ENCODE measurements at places on chromosomes 13 and 19.

DNA sequence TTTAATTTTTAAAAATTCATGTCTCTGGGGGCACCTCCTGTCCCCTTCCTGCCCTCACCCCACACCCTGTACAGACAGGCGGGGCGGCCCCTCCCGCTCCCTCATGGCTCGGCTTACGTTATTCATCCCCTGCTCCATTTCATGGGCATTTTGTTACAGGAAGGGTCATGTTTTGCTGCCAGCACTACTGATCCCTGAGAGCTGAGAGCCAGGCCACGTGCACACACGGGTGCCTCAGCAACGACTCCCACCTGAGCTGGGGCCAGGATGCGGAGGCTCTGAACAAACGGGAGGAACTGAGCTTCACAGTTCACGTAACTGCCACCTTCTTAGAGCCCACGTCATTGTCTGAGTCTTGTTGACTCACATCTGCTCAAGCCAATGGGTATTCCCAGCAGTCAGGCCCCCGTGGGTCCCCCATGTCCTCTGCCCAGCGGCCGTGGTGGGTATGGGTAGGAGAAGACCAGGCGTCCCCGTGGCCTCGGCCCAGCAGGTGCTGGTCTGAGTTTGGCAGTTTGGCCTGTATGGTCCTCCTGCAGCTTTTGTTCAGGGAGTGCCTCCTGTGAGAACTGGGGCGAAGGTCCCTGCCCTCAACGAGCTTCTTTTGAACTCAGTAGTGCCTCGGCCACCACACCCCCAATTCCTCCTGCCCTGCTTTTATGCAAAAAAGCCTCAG, 16.4 kb upstream of the TMEM255B start:
- no peak for DNase-seq

- no peak for DNase-seq
Measured at GRCh38 chr19:11418549-11419506, at the start of gene RGL3. Gene RGL3, minus strand, starts transcription at chr19:11419314. Its CDS starts 36 bp downstream, at chr19:11419278.

DNA sequence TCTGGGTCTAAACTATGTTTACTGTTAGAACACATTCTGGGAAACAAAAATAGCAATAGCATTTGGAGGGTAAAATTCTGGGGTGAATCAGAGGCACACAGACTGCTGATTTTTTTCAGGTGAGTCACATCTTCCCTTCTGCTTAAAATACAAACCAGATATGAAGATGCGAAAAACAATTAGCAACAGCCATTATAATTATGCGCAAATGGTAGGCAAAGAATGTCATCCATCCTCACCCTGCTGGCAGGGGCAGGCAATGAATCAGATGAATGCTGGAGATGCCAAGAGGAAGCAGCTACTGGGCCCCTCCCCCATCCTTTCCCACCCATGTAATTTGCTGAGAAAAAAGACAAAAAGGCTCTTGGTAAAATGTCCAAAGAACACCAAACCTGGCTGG, 282.9 kb downstream of the KLF5 start:
- no peak for DNase-seq

GRCh38 chr19:13493516-13494310, 12.6 kb downstream of the CACNA1A start:
- no peak for DNase-seq

GRCh38 chr19:42658076-42658475, 63.4 kb upstream of the CEACAM8 start:
- no peak for DNase-seq

- DNase-seq: no peak
Measured at GRCh38 chr19:9835507-9835949, 410 bp downstream of the PIN1 start.

- no peak for DNase-seq
Measured at GRCh38 chr19:54319892-54320670, 7.1 kb upstream of the LILRA5 start.

- peak; percentile 41 for DNase-seq
Measured at GRCh38 chr13:112968380-112968909, 569 bp upstream of the MCF2L start.

DNA sequence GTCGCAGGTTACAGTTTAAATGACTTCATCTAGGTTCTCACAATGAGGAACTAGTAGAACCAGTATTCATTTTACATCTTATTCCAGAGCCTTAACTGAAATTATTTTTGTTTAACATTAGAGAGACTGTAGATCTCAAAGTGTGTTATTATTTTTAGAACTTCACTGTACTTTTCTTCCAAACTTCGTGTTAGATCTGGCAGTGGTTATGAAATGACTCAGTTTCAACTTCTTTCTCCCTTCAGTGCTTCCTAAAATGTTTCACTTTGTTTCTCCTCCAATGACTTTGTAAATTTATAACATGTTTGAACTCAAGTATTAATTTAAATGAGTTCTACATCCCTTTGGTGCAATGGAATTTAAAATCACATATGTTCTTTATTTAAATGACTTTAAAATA, 139.3 kb downstream of the PCDH9 start:
- DNase-seq: no peak

DNA sequence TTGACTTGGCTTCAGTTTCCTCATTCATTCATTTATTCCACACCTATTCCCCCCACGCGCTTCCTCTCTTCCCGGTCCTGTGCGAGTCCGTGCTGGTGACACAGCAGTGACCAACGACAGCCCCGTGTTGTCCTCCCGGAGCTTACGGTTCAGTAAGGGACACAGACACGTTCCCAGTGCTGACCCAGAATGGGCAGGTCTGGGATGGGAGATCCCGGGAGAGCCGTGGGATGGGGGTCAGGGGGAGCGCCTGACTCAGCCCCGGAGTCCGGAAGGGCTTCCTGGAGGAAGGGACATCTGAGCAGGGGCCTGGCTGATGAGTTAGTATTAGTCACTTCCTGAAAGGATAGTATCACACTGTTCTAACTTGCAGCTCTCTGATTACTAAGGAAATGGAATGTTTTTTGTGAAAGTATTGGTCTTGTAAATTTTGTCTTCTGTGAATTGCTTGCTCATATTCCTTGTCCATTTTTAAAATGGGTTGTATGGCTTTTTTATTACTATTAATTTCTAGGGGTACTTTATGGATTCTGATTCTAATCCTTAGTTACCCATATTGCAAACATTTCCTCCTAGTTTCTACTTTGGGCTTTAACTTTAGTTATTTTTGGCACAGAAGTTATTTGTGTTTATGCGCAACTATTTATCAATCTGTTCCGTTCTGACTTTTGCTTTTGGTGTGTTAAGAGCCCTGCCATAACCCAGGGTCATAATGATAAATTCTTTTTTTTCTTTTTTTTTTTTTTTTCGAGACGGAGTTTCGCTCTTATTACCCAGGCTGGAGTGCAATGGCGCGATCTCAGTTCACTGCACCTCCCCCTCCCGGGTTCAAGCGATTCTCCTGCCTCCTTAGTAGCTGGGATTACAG, 708 bp upstream of the ERCC1 start:
- no peak for DNase-seq

DNA sequence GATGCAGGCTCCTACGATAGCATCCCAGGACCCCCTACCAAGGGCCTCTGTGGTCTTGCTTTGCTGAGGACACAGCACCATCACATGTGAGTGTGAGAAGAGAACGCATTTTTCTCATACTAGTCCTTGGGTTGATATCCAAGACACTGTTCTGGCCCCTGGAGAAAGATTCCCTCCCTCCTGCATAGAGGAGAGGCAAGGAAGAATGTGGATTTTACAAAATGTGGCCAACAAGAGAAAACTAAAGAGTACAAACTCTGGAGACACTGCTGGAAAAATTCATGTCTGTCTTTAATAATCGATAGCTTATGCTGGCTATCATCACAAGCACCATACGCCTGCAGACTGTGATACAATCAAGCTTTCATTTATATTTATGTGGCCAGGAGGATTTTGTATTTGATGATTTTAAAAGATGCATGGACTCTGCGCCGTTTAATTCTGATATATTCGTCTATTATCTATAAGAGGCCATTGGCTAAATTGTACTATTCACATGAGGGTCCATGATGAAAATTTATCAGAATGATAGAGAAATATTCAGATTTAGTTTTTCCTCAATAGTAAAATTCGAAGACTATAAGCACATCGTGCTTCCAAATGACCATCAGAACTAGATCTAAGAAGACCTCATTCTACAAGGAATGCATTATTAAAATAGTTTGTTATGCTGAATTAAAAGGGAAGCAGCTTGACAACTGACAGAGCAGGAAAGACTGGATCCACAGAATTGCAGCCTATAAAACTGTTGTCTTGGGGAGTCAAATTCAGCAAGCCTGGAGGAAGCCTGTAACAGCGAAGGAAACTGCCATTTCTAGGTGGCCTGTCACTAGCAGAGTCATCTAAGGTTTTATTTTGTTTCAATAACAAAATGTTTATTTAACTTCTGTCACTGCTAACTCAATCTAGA, 578.7 kb downstream of the DIAPH3 start:
- no peak for DNase-seq

- DNase-seq: no peak
Measured at GRCh38 chr13:106530171-106530851, 5.2 kb downstream of the EFNB2 start.

DNA sequence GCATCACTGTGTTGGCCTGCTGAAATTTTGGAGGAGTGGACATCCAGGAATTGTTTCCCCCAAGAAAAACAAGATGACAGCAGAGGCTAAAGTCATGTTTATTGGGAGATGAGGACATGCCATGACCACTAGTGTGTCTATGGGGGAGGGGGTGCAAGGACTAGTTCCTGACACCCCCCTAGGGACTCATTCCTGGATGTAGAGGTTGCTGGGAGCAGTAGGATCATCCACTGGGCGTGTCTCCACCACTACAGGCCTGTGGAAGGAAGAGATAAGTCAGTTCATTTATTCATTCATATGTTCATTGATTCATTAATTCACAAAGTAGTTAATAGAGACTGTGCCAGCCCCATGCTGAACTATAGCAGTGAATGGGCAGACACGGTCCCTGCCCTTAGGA, 30.2 kb downstream of the MAP4K1 start:
- DNase-seq: no peak

GRCh38 chr19:751501-752341, 809 bp downstream of the MISP start:
- DNase-seq: no peak

GRCh38 chr13:37690361-37690760, 91.8 kb upstream of the POSTN start:
- DNase-seq: no peak

DNA sequence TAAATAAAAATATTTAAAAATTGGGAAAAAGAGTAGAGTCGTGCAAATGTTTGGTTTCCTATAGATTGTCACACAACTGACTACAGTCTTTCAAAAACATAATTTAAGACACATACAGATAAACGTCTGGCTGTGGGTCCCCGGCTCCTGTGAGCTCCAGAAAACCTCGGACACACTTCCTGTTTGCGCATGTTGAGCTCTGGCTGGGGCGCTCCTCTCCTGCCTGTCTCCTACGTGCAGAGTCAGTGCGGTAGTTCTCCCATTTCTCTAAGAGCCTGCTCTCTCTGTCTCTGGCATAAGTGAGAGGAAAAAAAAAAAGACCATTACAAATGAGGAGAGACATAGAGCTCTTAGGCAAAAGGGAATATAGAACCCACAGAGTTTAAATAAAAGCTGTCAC, 128.2 kb upstream of the OBI1 start:
- no peak for DNase-seq

DNA sequence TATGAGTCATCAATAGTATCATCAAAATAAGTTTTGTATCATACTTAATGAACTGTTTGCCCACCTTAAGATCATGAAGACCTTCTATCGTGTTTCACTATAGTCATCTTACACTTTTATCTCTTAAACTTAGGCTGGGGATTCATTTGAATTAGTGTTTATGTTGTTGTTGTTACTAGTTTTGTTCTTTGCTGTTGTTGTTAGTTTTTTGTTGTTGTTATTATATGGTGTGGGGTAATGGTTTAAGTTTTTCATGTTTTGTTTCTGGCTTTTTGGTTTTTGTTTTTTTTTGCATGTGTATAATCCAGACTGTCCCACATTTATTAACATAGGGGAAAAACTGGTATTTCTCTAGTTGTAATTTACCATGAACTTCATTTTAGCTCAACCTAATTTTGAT, 965.1 kb upstream of the MIR17HG start:
- no peak for DNase-seq

DNA sequence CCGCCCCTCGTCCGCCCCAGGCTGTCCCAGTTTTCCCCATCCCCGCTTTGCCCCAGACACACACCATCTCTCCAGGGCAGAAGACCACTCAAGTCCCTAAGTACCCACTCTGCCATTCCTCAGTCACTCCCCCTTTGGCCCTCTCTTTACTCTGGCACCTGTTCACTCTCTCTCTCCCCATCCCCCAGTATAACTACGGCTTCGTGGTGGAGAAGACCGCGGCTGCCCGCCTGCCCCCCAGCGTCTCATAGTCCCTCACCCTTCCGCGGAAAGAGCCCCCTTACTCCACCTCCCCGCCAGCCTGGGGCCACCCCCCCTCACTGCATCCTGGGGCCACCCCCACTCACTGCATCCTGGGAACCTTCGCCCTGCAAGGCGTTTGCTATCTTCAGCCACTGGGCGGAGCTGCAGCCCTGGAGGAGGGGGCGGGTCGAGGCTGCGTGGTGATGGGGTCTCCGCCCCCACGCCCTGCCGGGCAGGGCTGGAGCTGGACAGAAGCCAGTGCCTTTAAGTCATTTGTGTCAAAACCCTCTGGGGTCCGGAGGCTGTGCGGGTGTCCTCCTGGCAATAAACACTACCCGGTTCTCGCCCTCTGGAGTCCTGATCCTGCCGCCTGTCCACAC, 5.0 kb downstream of the MVB12A start:
- no peak for DNase-seq

- no peak for DNase-seq
Measured at GRCh38 chr19:35171730-35172129, 17.2 kb downstream of the FXYD5 start.

DNA sequence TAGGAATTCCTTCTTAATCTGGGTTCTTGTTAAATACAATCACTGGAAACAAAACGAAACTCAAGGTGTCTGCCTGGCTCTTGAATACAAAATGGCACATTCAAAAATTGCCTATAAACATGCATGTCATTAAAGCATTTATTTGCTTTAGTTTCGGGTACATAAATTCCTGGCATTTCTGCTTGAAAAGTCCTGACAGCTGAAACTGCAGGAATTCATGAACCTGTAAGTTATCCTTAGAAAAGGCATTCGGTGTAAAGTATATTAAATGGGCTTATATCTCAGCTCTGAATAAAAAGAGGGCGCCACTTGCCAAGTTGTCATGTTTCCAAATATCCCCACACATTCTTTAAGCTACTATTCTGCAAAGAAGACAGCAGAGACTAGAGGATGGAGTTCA, 32.9 kb downstream of the RXFP2 start:
- no peak for DNase-seq

- no peak for DNase-seq
Measured at GRCh38 chr19:7562646-7563393, 27.3 kb downstream of the PNPLA6 start.

Data from activated CD8-positive, alpha-beta memory T cell treated with anti-CD3 and anti-CD28 coated beads, Interleukin-2, amount 50 U/mL, for 4 hours (primary cell).